ENCODE measurements at places on chromosomes 7 and 10. TPM values are rescaled to one million over a fixed set of nuclear protein-coding genes. Genes with fewer than 3 reads are reported as not detected.

Gene YWHAG
- 97.8 TPM for total RNA-seq

Gene PKD1L1
- total RNA-seq = 0.13 TPM

Gene TEX36
- total RNA-seq = not detected

Gene PI4K2A
- 25.0 TPM for total RNA-seq

Gene DYNC1I1
- total RNA-seq = 3.5 TPM

Gene GPR15LG
- not detected for total RNA-seq

Gene ZNF248
- total RNA-seq = 6.7 TPM

Gene ERVW-1
- not detected for total RNA-seq

Gene SLC16A9
- total RNA-seq = 4.9 TPM

Gene ARHGAP21
- total RNA-seq = 153 TPM

Gene EBLN1
- not detected for total RNA-seq

Gene GFRA1
- 0.12 TPM for total RNA-seq

Gene TCAF1
- total RNA-seq = 66.7 TPM

Gene TMEM213
- total RNA-seq = not detected

Gene CRTAC1
- not detected for total RNA-seq

Gene TMEM176B
- 0.13 TPM for total RNA-seq

Gene ITIH5
- 0.19 TPM for total RNA-seq

Gene SPDYE11
- not detected for total RNA-seq

Gene CDK5
- 30.8 TPM for total RNA-seq

Gene BTBD16
- total RNA-seq = 0.40 TPM

Gene TMEM196
- not detected for total RNA-seq

Gene EBF3
- 1.7 TPM for total RNA-seq

Gene TEX47
- not detected for total RNA-seq

Gene PIK3AP1
- under 0.01 TPM for total RNA-seq

Gene PBLD
- 8.1 TPM for total RNA-seq

Gene PIK3CG
- 0.26 TPM for total RNA-seq

Gene ZMIZ2
- 10.3 TPM for total RNA-seq

Gene MMD2
- not detected for total RNA-seq

Gene NUTM2E
- total RNA-seq = 0.19 TPM

Gene ENTPD1
- 0.99 TPM for total RNA-seq

All from aortic smooth muscle cell (primary cell).